Activated CD4-positive, alpha-beta T cell treated with anti-CD3 and anti-CD28 coated beads, Interleukin-2, amount 50 U/mL, for 16 hours (primary cell): ENCODE measurements at places on chromosomes 5 and 9.

DNA sequence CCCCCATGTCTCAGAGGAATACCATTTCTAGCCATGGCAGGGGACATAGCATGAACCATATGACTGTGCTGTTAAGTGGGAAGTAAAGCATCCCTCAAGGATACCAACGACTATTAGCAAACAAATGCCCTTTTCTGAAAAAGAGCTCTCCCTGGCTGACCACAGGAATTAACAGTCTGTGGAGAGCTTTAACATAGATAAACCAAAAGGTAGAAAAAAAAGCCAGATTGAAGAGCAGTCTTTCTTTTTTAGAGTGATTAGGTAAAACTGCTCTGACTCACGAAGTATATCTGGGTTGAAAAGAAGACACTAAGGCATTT is 532.7 kb upstream of the DMAC1 start:
- no peak for DNase-seq

- DNase-seq, result no peak
Observed at GRCh38 chr5:63249960-63250359, 671.3 kb downstream of the LRRC70 start.

GRCh38 chr5:73302797-73303147 is 129.8 kb downstream of the TMEM174 start:
- no peak for DNase-seq

DNA sequence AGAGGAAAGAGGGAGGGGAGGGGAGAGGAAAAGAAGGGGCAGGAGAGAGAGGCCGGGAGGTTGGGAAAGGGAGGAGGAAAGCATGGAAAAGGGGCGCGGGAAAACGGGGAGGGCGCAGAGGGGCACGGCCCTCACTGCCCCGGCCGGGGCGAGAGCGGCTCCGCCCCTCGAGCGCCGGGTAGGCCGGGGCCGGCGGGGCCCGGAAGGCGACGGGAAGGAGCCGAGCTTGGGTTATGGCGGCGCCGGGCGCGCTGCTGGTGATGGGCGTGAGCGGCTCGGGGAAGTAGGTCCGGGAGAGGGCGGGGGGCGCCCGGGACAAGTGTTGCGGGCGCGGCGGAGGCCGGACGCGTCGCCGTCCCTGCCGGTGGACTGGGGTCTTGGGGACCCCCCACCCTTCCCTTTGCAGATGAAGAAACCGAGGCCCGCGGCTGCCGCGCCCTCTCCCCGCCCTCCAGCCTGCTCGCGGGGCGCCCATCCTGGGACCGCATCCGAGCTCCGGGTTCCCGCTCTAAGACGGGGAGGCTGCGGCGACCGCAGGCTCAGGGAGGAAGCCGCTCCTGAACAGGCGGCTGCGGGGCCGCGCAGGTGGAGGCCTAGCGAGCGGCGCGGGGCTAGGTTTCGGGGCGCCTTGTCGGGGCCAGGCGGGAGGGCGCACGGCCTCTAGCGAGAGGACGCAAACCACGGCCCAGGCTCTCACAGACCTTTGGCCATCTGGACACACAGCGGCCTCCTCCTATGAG is at the start of gene IDNK:
Gene IDNK (plus strand): TSS at position 205 of the 740 bp plus-strand sequence. CDS start 29 bp downstream, at position 234.
- DNase-seq, result peak; percentile 53

GRCh38 chr5:119031905-119032304 is 39.0 kb upstream of the DMXL1 start:
- DNase-seq, result peak; percentile 60

DNA sequence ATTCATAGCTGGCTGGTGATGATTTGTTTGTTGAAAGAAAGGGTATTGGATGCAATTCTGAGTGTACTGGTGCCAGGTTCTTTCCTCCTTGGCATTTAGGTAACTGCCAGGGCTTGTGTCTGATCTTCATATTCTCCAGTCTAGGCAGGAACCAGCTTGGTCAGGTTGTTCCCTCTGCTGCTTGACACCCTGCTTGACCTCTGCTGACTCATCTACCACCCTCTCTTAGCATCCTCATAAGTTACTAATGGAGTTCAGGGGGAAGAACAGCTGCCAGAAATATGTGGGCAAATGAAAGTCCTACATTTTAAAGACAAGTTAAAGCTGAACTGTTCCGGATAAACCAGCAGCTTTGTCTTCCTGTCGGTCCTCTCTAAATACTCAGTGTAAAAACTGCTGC is 116.1 kb upstream of the TNC start:
- no peak for DNase-seq

DNA sequence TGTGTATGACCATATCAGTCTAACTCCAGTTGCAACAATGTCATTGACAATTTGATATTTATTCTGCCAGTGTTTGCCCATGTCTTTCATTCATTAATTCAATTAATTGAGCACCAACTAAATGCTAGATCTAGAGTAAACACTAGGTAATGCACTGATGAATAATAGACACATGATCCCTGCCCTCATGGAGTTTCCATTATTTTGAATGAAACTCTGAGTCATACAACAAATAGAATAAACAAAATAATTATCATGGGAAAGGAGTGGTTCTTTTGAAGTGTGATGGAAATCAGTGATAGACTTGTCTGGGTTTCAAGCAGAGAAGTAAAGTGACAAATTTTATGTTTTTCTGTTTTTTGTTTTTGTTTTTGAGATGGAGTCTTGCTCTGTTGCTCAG is 4.6 kb downstream of the ARHGEF37 start:
- no peak for DNase-seq
